ENCODE measurements at places on chromosomes 4 and X.

DNA sequence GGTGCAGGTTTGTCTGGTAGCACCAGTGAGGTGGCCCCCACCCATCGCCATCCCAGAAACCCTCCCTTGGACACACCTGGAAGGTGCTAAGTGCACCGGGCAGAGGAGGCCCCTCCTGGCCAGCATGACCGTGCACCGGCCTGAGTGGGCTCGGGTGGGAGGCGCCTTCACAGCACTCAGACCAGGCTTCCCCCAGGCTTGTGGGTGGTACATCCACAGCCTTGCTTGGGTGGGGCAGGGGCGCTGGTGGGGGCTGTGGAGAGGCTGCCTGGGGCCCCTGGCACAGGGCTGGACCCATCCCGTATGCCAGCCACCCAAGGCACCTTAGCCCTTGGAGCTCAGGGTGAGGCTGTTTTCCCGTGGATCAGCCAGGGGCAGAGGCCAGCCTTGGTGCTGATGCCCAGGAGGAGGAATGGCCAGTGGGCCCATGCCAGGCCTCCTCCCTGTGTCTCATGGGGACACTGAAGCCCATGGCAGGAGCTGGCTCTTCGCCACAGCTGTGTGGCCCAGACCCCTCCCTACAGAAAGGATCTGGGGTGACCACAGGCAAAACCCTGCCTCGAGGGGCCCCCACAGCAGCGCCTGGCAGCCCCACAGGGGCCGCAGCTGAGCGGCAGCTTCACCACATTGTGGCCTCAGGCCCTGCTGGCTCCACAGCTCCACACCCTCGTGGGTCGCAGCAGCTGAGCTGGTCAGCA, 21.4 kb downstream of the NKX1-1 start:
- no peak for DNase-seq

DNA sequence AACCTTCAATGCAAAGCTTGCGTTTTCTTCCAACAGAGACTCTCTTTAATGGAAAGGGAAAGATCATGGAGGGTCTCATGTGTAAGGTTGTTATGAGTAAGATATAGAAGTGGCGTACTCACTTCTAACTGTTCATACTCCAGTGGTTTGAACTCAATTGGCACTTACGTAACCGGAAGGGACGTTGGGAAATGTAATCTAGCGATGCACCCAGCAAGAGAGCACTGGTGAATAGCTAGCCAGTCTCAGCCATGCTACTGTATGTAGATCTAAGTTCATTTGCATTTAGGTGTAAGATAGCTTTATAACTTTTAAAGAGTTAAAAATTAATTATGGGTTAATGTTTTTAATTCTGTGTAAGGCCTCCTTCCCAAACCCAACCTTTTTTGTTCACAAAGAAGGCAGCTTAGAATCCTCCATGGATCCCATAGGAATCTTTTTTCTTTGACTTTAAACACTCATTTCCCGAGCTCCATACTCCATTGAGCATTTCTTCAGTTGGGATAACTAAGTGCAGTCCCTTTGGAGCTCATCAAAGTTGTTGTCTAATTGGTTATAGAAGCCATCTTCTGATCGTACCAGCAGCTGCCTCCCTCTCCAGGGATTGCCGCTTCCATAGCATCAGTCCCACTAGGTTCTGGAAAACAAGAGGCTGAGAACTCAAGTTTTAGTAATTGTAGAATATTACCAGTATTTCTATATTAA, 191.1 kb downstream of the RAPGEF2 start:
- DNase-seq: no peak

DNA sequence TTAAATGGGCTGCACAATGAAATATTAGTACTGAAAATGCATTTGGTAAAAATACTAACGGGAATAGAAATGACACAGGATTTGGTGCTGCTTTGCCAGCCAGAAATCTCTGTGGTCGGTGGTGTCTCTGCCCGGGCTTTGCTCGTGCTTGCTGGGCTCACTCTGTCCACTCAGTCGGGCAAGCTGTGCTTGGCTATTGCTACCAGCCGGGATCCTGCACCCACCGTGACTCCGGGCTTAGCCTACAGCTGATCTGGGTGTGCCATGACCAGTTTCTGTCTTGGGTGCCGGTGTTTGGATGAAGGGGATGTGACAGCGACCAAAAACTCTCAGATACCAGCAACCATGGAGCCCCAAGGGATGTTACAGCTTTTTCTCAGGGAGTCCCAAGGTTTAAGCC, 487.7 kb downstream of the TECRL start:
- no peak for DNase-seq

DNA sequence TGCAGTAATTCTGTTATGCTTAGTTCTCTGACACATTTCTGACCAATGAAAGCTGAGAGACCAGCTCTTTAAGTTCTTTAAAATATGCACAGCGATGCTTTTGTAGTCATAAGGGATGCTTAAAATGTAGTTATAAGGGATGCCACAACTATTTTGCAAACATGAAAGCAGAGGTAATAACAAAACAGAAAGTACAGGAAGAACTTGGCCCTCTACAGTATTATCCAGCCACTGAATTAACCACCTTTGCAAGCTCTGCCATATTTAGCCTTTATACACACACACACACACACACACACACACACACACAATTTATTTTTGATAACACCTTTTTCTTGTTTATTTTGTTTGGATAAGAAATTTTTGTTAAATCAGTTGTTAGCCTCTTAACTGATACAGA, 590.0 kb downstream of the FAT4 start:
- no peak for DNase-seq

DNA sequence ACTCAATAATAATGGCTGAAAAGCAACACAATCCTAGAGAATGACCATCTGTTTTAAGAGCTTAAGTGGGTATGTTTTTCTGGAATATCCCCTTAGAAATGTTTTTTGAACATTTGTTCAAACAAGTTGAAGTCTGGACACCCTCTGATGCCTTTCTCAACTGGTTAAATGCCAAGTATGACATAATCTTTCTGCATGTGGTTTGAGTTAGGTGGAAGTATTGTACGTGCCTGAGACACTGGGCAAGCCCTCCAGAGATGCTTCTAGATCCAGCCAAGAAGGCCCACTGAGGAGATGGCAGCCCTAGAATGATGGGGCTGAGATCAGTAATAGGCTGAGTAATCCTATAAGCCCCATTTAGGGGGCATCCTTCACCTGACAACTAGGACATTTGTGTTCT, 493.1 kb downstream of the MAGEE1 start:
- no peak for DNase-seq

DNA sequence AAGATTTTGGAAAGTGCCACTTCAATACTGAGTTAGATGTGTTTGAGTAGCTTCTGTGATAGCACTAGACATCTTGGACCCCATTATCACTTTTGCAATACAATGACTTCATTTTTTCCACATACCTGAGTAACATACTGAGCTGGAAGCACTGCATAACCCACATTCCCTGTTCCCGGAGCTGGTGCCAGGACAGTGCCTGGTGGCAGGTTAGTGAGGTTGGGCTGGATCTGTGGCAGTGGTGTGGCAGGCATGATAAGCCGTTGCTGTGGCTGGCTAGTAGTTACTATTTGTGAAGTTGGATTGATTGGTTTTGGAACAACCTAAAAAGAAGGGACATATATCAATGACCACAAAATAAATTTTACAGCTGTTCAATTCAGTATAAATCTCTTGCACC, 38.9 kb downstream of the THAP9 start:
- DNase-seq: no peak

GRCh38 chr4:70678383-70678999, 9.8 kb upstream of the UTP3 start:
- DNase-seq: no peak

GRCh38 chr4:37758226-37758625, 68.3 kb upstream of the PGM2 start:
- DNase-seq: peak; percentile 39

- no peak for DNase-seq
Observed at GRCh38 chr4:36872679-36873078, 371.9 kb upstream of the NWD2 start.

GRCh38 chr4:128684016-128684415, 125.5 kb upstream of the JADE1 start:
- no peak for DNase-seq

GRCh38 chrX:119762718-119763117, 4.3 kb downstream of the SOWAHD start:
- DNase-seq: no peak

- DNase-seq: no peak
Observed at GRCh38 chr4:176238826-176239225, 30.2 kb downstream of the ASB5 start.

DNA sequence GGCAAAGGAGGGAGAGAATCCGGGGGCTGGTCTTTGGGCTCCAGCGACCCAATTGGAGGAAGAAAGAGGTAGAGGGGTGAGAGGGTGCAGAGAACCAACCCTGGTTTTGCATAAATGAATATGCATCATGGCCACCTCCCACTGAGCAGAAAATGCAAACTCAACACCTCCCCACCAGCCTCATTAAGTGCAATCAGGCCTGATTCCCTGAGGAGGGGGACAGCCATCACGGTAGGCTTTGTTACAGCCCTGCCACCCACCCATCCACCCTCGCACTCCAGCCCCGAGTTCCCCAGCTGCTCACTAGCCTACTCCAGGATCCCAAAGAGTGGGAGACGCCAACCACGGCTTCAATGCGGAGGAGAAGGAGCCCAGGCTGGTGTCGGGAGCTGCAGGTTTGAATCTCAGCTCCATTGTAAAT, 48.3 kb upstream of the MAN2B2 start:
- DNase-seq: no peak

- no peak for DNase-seq
Observed at GRCh38 chrX:140298960-140299825, 205.7 kb downstream of the SOX3 start.

- no peak for DNase-seq
Observed at GRCh38 chr4:11710453-11711093, 281.9 kb upstream of the HS3ST1 start.

- DNase-seq: no peak
Observed at GRCh38 chrX:103883533-103883932, 51.5 kb upstream of the RAB9B start.

DNA sequence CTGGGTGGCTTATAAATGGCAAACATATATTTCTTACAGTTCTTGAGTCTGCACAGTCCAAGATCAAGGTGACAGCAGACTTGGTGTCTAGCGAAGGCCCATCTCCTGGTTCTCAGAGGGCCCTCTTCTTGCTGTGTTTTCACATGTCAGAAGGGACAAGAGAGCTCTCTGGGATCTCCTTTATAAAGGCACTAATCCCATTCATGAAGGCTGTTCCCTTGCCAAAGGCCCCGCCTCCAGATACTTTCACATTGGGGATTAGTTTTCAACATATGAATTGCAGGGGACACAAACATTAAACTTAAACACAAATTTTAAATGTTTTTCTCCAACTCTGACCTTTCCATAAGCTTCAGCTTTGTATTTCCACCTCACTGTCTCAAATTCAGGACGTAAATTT, 1135.0 kb upstream of the TENM3 start:
- no peak for DNase-seq

- DNase-seq: no peak
Observed at GRCh38 chr4:76882630-76883029, 15.3 kb downstream of the SOWAHB start.

DNA sequence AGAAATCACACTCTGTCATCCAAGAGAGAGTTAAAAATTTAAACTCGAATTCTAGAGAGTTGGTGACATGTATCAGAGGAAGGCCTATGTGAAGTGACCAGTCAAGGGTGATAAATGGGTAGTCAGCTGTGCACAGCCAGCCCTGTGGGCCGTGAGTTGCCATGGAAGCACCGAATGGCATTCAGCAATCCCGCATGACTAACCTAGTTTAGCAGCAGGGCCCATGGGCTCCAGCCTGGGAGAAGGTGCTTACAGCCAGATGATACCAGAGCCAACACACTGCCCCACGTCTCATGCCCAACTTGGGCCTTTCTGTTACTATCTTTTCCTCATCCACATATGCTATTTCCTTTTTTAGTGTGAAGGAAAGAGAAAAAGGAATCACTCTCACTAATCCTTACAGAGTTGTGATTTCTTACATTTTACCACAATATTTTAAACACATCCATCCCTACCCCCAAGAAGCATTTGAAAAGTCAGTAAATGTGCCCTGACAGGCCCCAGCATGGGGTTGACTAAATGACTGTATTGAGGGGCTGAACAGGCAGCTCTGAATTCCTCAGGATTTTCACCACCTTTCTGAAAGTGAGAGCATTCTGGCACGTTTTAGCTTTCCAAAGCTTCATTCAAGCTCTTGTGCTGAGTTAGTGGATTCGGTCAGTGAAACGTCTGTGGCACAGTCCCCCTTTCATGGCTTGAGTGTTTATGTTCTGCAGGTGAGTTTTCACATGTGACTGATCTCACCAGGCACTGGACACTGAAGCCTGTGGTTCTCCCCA, 104.2 kb downstream of the AFF1 start:
- no peak for DNase-seq

GRCh38 chr4:154389148-154389547, 102.5 kb downstream of the DCHS2 start:
- no peak for DNase-seq

DNA sequence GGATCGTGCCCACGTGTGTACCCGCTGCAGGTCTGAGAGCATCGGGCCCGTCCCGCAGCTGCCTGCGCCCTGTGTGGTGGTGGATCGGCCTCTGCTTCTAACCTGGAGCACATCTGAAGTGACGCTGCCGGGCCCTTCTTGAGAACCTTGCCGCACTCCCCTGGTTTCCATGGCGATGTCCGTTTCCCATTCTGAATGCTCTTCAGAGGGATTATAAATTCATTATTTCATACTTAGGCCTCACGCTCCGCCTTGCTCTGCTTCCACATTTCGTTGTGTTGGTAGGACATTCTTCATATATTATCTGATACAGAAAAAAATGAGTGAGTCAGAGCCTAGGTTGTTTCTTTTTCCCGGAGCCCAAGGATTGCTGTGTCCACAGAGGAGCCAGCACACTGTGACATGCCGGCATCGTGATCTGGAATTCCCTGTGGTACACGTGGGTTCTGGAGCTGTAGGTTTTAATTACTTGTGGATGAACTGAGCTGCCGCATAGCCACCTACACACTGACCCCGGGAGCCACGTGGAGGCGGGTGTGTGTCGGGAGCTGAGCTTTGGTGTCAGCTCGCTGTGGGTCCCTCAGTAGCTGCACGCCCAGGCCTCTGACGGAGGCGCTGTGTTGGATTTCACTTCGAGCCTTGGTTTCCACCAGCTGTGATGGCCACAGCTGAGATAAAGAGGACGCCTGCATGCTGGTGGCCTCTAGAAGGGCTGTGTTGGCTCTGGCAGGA, 63.4 kb downstream of the PSAPL1 start:
- no peak for DNase-seq

GRCh38 chr4:22947851-22948250, 255.1 kb downstream of the GBA3 start:
- no peak for DNase-seq

- no peak for DNase-seq
Observed at GRCh38 chrX:107646735-107647134, 18.4 kb downstream of the PRPS1 start.

- no peak for DNase-seq
Observed at GRCh38 chr4:114827651-114828050, 229.0 kb downstream of the UGT8 start.

DNA sequence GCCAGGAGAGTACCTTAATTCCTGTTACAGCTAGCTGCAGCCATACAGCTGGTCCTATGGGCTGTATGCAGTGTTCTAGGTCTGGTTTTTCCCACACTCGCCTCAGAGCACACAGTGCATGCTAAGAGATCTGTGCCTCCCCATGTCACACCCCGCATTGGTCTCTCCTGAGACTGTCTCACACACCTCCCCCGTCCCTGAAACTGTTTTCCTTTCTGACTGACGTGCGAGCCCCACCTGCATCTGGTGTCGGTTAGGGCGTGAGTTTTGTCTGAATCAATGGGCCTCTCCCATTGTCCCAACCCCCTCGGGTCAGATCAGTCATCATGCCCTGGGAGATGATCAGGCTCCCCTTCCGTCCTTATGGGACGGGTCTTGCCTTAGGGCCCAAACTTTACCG, 3.4 kb upstream of the UGT8 start:
- no peak for DNase-seq

- DNase-seq: no peak
Observed at GRCh38 chr4:182343453-182343852, 100.3 kb downstream of the TENM3 start.
